ENCODE measurements at places on chromosomes 2 and 18. TPM values are rescaled to one million over a fixed set of nuclear protein-coding genes. Genes with fewer than 3 reads are reported as not detected.

The NT5DC4 gene
- not detected for total RNA-seq

The IL1RL2 gene
- 0.25 TPM for total RNA-seq

The STAT4 gene
- 80.6 TPM for total RNA-seq

DNA sequence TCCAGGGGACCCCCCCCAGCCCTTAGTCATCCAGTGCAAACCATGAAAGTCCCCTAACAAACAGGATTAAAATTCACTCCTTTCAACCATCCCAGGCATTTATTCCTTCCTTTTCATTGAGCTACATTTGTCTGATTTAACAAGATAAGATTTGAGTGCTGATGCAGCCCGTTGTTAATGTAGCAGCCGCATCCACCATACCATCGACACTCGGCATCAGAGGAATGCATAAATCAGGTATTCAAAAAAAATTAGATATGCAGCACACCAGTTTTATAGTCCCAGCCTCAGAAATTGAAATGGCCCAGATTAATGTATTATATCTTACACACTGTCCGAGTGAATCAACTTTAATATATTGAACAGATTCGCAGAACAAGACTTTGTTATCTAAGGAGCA lies 676.5 kb upstream of the FANCL start:
- no peak for DNase-seq

GRCh38 chr18:7754725-7755181 lies 187.6 kb downstream of the PTPRM start:
- DNase-seq, result no peak

DNA sequence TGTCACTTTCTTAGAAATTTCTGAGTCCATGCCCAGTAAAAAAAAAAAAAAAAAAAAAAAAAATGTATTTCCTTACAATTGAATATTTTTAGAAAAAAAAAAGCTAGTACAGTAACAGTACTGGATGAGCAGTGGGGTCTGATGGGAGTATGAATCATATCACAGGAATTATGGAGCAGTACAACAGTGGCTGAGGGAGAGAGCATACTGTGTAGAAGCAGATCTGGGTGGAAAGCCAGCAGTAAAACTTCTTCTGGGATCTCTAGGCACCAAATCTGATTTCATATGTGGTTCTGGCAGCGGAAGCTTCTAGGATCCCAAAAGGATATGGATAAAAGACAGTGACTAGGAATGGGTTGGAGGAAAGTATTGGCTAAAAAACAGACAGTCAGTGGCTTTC lies 414.9 kb upstream of the FSHR start:
- DNase-seq, result no peak

The NEU4 gene
- 0.08 TPM for total RNA-seq

The ACVR1C gene
- 1.0 TPM for total RNA-seq

DNA sequence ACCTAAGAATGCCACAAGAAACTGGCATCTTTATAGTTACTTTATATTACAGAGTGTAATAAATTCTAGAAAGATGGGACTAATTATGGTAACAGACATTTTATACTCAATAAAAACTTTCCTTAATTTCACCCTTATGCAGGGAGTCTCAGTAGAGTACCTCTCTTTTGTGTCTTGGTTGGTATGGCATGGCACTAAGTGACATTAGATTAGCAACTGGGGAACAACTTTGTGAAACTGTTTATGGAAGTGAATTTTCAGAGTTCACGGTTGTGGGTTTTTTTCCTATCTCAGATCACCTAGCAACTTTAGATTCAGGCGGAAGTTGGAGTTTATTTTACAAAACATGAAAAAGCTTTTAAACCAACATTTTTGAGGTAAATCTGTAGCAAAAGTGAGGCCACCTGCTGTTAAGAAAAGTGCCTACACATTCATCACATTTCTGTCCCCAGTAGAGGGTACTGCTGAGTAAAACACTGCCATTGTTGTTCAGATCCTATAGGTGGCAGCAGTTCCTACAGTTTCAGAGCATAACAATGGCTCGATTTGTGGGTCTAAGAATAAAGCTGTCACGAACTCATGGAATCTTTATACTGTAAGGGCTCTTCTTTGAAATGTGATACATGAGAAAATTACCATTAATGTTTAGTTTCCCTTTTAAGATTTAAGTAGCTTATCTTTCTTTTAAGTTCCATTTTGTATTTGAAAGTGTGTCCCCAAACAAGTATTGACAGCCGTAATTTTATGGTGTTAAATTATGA lies 117.6 kb downstream of the CAMKMT start:
- peak; percentile 29 for DNase-seq

The TMEM178A gene
- 0.16 TPM for total RNA-seq

GRCh38 chr2:45765728-45766254 lies 114.3 kb downstream of the PRKCE start:
- DNase-seq, result no peak

The RRM2 gene
- total RNA-seq, result 424 TPM

DNA sequence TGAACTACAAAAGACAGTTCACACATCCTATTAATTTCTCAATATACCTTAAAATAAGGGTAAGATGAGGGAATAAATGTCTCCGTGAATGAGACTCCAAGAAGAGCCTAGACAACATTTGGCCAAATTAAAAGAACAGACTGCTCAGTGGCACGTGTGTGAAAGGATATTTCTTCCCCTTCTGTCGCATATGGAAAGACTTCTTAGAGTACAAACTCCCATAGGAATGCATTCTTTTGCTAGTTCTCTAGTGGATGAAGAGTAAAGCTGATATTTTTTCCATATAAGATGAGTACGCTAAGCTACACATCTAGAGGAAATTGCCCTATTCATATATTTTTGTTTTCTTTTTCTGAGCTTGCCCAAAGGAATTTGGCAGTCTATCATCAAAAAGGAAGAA lies 710.0 kb upstream of the ID2 start:
- no peak for DNase-seq

DNA sequence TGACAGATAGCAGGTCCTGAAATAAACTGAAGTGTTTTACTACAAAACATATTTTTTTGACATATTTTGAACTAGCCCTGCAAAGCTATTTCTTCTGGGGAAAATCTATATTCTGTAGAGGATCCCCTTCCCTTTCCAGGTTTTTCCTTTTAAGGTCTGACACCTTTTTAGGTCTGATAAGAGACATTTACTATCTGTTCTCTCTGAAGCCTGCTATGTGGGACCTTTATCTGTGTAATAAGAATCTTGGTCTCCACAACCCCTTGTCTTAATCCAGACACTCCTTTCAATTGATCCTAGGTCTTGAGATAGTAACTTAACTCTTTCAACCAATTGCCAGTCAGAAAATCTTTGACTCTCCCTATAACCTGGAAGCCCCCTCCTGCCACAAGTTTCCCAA lies 5.5 kb upstream of the PDK1 start:
- no peak for DNase-seq

- DNase-seq, result no peak
Measured at GRCh38 chr2:190930411-190930810, 49.8 kb downstream of the GLS start.

The CD8B gene
- total RNA-seq, result 260 TPM

DNA sequence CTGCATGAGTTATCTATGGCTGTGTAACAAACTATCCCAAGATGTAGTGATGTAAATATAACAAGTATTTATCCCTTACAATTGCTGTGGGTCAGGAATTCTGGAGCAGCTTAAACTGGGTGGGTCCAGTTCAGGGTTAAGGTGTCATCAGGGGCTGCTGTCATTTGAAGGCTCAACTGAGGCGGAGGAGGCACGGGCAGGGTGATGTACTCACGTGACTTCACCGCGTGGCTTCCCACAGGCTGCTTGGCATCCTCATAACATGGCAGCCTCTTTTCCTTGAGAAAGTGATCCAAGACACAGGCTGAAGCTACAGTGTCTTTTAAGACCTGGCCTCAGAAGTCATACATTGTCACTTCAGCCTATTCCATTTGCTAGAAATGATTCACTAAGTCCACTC lies 125.8 kb downstream of the PTGR3 start:
- no peak for DNase-seq

The ARHGAP28 gene
- total RNA-seq, result not detected

DNA sequence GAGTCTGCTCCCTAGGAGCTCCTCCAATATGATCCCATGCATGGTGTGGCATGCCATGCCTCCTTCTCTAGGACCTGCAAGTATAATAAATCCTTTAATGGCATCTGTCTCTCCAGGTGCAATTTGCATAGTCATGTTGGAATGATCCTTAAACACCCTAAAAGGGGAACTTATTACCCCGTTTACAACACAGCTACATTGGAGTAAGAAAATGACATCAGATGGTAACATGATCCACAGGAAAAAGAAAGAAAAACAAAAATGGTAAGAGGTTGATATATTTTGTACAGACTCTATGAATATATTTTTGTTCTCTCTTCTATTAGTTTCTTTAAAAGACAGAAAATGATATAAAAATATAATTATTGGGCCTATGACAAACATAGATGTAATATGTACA lies 79.0 kb downstream of the CRACDL start:
- DNase-seq, result no peak

- DNase-seq, result no peak
Measured at GRCh38 chr2:216739035-216739434, 43.7 kb upstream of the IGFBP5 start.

The CNGA3 gene
- total RNA-seq, result not detected

The ASTL gene
- total RNA-seq, result 23.3 TPM

The TRIM43 gene
- total RNA-seq, result not detected

GRCh38 chr2:57408587-57408986 lies 638.0 kb upstream of the VRK2 start:
- no peak for DNase-seq

DNA sequence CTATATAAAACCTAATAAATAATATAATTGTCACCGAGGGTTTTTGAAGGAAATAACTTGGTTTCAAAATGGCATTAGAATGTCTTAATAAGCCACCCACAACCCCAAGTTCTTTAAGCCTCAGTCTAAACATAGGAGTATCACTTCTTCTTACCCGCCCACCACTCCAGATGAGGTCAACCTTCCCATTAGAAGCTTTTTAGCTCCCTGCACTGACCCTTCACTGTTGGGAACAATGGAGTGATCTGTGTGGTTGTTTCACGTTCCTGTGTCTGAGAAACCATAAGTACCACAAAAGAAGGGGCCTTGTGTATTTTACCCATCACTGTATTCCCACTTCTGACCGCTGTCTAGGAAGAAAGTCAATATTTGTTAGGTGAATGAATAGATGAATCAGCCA lies 326.3 kb upstream of the ZNF521 start:
- DNase-seq, result no peak

GRCh38 chr2:1738646-1739302 lies 5.5 kb downstream of the PXDN start:
- no peak for DNase-seq

GRCh38 chr2:229629039-229629438 lies 85.3 kb downstream of the DNER start:
- DNase-seq, result no peak

DNA sequence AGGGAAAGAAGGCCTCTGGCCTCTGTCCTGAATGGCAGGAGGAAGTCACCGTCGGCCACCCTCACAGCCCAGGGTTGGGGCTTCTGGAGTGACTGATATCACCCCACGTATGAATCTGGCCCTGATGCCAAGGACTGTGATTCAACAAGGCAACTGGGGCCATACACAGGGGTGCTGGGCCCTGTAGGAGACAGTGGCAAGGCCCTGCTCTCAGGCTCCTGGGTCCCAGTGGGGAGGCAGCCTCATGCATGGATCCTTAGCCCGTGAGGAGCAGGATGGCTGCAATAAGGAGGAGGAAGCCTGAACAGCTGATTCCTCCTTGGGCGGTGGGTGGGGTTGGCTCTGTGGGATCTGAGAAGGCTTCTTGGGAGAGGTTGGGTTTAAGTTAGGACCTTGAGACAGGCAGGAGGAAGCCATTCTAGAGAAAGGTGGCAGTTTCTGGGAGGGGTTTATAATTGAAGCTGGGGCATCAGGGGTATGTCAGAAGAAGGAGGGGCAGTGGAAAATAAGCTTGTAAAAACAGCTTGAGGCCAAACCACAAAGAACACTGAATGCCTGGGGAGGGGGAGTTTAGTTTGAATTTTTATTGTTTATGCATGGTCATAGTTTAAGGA lies 42.8 kb upstream of the LAPTM4A start:
- no peak for DNase-seq

The CRYGD gene
- not detected for total RNA-seq

The UGT1A4 gene
- not detected for total RNA-seq

DNA sequence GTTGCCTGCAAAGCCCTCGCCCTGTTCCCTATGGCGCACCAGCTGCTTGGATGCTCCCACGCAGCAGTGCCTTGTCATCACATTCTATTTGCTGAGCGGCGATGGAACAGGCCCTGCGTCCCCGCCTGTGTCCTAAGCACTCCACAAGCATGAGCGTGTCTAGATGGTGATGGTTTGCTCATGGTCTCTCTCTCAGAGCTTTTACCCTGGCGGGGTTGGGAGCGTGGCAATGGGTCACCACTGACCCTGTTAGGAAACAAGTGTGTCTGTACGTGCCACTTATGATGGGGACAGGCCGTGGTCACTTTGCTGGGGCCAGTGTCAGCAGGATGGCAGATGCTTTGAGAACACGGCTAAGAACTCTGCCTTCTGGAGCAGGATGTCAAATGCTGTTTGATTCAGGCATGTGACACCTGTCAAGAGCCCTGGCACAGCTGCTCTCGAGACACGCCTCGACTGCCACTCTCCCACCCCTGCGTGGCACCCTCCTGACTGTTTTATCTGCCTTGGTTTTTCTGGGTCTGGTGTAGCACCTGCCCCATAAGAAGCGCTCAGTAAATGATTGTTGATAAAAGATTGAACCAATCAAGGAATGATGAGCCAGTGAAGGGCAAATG lies 44.2 kb downstream of the RRM2 start:
- DNase-seq, result no peak

GRCh38 chr18:53422896-53423295 lies 801.6 kb downstream of the MBD2 start:
- no peak for DNase-seq

The CHMP3 gene
- total RNA-seq, result 42.6 TPM

- DNase-seq, result no peak
Measured at GRCh38 chr2:203195331-203196036, 43.3 kb upstream of the CYP20A1 start.

DNA sequence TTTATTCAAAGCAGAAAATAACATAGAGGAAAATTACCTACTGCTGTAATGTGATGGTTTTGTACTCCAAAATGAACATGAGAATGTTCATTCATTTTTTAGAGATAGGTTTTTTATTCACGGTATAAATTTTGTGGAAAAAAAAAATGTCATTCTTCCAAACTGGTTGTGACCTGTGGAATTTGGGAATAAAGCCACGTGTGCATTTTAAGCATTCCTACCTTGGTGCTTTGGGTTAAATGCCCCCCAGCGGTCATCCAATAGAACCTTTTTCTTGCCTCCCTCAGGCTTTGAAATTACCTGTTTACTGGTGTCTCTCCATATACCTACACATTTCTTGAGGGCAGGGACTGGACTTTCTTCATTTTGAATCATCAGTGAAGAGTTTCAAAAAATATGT lies 740.7 kb downstream of the DPP10 start:
- DNase-seq, result no peak

DNA sequence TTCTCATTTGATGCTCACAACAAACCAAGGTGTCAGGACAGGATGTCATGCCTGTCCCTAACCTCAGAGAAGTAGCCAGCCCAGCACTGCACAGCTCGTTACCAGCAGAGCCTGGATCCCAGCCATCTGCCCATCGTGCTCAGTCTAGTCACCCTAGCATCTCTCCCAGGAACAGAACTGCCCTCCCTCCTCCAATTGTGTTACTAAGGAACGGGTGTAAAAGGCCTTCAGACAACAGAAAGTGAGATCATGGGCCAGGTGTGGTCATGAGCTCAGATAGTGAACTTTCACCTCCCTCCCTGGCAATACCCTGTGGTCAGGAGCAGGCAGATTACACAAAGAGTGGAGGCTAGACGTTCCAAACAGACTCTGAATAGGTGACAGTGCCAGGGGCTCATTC lies 111.8 kb upstream of the PPP1CB start:
- no peak for DNase-seq

The GATA6 gene
- total RNA-seq, result not detected

Measured in activated naive CD8-positive, alpha-beta T cell treated with anti-CD3 and anti-CD28 coated beads for 36 hours (primary cell).